Activated CD4-positive, CD25-positive, alpha-beta regulatory T cell treated with anti-CD3 and anti-CD28 coated beads, Interleukin-2, amount 50 U/mL, for 72 hours (primary cell): ENCODE measurements at places on chromosomes 3 and 15.

DNA sequence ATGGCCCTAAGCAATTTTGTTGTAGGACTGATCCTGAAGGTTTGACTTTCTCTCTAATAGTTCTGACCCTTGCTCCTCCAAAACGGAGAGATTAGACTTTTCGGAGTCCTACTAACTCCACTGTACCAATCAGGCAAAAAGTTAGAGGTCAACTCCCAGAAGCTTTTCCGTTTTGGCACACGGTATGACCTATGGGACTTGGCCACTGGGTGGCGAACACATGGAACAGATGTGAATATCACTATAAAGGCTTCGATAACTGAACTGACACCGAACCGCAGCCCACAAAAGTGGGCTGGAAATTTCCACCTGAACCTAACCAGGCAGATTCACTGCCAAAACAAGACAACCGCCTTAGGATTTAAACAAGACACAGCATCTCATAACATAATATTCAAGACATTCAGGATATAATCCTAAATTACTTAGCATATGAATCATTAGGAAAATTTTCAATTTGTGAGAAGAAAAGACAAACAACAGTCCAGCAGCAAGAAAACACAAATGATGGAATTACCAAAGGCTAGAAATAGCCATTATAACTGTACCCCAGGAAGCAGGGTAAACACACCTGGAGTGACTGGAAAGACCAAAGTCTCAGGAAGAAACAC is 12.2 kb upstream of the TM2D3 start:
- DNase-seq: no peak

DNA sequence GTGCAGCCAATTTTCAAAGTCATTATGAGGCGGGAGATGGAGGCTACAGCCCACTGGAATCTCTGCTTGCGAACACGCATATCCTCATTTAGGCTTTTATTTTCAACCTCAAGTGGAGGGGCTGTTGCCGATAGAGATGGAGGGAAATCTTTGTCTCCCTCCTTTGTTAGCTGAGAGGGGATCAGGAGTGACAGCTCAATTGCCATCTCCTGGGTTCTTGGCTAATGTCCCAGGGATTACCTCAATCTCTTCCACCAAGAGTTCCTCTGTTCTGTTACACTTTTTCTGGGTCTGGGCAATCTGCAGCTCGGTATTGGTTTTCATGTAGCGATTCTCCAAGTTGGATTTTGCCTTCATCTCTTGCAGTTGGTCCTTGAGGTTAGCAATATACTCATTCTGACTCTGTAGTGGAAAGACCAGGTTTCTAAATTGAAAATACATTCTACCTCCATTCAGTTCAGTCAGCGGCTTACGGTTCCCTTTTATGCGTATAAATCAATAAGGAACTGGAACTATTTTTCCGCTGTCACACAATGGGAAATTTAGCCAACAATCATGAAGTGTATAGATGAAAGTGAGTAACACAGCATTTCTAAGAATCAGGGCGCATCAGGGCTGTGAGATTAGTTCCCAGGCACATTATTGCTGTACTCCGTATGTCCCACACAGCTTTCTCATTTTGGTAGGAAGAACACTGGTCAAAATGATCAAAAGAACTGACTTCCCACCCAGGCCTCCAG is 36.2 kb upstream of the RPL35A start:
- DNase-seq: no peak

GRCh38 chr3:155296413-155296812 is 2.9 kb upstream of the STRIT1 start:
- no peak for DNase-seq

GRCh38 chr15:57353317-57353804 is 22.9 kb upstream of the CGNL1 start:
- no peak for DNase-seq

- DNase-seq: no peak
Measured at GRCh38 chr3:99854756-99855298, 37.2 kb downstream of the CMSS1 start.
